Epithelial cell of proximal tubule (primary cell): ENCODE measurements at places on chromosomes 16 and 17. TPM values are rescaled to one million over a fixed set of nuclear protein-coding genes. Genes with fewer than 3 reads are reported as not detected.

GRCh38 chr17:75825149-75825552 lies 19.1 kb downstream of the UNC13D start:
- DNase-seq: no peak

Gene SLC22A31
- not detected in 2 replicates for total RNA-seq

GRCh38 chr16:81029930-81030604 lies 5.6 kb upstream of the ATMIN start:
- no peak for DNase-seq

Gene ASPA
- total RNA-seq: 0.06 TPM in 1 of 2 replicates, not detected in the other

DNA sequence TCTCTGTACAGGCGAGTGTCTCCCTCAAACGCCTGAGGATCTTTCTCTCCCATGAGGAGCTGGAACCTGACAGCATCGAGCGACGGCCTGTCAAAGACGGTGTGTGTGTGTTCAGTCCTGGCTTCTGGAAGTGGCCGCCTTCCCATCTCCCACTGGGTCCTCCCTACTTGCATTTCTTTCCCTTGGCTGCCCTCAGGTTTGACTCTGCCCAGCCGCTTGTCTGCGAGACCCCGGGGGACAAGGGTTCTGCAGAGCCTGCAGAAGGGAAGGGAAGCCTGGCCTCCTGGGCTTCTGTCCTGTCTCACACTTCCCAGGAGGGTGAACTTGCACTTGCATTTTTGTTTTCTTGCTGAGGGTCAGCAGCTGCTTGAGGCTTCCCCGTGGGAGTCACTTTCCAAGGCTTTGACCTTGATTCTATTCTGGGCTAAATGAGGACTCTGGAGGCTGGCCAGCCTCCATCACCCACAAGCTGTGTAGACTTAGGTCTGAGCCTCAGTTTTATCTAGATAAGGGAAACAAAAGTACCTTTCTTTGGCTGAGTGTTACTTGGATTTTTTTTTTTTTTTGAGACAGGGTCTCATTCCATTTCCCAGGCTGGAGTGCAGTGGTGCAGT lies 122.3 kb downstream of the ABCC1 start:
- DNase-seq: no peak

DNA sequence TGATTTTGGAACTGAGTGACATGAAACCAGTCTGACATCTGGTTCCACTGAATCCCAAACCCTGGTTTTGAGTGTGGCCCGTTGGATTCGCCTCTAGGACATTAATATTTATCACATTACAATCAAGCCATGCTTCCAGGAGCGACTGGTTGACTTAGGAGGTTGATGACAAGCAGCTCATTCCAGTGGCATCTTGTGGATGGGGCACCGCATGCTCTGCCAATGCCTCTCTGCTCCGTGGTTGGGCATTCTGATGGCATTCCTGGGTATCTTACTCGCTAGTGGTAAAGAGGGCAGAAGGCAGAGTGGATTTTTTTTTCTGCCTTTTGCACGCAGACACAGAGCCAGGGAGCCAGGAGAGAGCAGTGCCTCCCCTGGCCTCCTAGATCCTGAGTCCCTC lies 31.4 kb downstream of the CACNG4 start:
- DNase-seq: no peak

DNA sequence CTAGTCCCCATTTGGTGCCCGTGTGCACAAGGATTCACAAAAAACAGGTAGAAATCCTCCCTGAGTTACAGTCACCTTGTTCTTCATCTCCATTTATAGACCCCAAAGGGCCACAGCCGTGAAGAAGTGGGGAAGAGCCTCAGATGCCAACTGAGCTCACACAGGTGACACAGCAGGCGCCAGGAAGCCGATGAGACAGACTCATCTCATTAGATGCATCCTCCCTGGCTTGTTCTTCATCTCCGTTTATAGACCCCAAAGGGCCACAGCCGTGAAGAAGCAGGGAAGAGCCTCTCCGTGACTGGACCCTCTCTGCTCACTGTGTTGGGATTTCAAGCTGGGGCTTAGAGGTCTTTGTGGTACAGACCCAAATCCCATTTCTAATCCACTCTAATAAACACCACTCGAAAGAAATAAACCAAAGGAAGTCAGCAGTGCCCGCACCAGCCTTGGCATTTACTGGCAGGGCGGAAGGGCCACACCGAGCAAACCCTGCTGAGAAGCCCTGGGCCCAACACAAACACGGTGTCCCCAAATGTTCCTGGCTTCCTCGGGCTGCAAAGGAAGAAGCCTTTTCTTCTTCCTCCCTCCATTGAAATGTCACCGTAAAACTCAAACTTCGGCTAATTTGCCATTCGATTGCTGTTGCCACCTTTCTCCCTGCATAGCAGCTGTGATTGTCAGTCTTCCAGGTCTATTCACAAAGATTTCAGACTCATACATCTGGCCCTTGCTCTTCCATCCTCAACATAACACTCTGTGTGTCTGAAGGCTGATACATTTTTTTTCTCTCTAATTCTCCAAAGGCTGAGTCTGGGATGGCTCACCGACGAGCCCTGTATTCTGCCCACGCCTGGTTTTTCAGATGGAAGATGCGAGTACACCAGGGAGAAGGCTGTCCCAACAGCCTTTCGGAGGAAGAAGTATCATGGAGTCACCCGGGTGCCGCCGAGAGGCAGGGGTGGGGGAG lies 44.9 kb upstream of the DOC2B start:
- no peak for DNase-seq
